Fibroblast of the conjunctiva (primary cell): ENCODE measurements at places on chromosomes 5 and 9.
A peak's percentile ranks its signal among the peaks of the same experiment; 100 is the strongest.

DNA sequence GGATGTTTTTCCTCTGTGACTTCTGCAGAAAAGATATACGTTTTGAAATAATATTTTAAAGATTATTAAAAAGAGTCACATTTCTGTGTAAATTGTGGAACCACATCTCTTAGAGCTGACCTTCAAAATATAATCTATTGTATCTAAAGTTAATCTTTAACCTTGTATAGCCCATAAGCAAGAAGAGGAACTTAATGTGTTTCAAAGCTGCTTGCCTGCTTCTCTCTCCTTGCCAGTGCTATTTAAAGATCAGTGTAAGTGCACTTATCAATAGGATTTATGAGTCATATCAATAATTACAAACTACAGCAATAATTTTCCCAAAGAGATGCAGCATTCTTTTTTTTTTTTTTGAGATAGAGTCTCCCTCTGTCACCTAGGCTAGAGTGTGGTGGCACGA is 29.4 kb upstream of the GDA start:
- no peak for DNase-seq

- DNase-seq = no peak
These were observed 87.6 kb downstream of the ADRB2 start for GRCh38 chr5:148913985-148914431.

- no peak for DNase-seq
These were observed 3.1 kb downstream of the EGR1 start for GRCh38 chr5:138468133-138468965.

DNA sequence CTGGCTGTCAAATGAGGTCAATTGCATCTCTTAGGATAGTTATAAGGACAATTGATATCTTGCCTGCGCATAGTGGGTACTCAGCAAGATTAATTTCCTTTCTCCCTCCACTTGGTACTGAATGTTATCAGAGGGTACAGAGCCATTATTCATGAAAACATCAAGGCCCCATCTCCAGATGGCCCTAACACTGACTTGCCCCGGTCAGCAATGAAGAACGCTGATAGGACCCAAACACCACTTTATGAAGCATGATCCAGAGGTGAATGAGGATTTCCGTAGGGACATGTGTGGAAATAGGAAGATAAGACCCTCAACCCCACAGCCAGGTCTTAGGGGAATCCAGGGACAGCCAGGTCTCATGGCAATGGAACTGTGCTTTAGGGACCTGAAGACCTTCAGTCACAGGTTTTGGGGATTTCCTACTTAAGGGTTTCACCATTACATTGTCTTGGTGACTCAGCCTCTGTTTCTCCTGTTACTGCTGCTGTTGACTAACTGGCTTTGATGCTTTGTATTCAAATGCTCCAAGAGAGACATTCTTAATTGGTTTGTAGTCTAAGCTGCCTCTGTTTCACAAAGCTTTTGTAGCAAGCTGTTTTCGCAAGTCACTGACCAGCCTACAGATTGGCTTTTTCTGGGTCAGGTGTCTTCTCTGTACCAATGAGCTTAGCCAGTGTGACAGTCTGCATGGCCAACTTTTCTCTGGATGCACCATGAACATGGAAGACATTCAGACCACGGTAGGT is 35.3 kb upstream of the IQGAP2 start:
- no peak for DNase-seq

GRCh38 chr5:32790411-32790951 is 79.4 kb downstream of the NPR3 start:
- no peak for DNase-seq

DNA sequence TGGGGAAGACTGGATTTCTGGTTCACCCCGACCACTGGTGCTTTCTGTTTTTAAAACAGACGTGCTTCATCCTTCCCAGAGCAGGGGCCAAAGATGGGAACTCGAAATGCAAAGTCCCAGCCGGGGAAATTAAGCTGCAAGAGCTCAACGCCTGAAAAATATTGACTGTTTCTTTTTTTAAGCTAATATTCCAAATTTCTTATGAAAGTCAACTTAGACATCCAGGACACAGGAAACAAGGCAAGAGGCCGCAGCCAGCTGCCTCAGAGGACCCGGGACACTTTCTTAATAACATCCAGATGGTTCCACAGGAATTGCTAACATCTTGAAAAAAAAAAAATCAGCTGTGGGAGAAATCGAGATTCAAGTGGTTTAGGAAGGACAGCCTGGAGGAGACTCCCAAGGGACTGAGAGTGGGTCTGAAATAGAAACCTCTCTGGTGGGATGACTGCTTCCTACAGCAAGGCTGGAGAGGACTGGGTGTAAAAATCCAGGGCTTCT is 144.9 kb downstream of the FGF1 start:
- DNase-seq = peak; percentile 65

DNA sequence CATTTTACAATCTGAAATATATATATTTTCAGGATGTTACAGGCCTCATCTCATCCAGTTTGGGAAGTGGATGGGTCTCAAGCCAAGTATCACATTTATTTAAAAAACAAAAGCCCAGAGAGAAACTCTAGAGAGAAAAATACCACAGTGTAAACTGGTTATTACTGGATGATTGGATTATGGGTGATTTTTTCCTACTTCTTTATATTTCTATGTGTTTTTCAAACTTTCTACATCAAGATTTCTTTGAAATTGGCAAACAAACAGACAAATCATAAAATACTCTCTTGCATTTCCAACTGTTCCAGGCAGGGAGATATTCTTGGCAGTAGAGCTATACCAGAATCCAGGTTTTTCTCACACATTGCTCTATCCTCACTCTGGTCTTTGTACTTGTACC is 116.0 kb upstream of the SMIM23 start:
- DNase-seq = no peak

DNA sequence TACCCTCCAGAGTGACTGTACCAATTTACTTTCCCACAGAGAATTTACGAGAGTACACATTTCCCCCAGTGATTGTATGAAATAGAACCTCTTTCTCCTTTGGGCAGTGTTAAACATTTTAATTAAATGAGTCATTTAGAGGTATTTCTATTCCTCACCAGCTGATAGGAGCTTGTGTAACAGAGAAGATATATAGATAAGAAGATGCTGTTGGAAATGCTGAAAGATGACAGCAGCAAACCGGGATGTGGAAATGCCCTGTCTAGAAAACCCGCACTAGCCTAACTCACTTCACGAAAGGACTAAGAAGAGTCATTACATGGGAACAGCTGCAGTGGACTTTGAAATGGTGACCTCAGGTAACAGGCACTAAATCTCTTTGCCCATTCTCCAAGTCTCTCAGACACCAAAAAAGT is 68.3 kb downstream of the LPAR1 start:
- DNase-seq = no peak

DNA sequence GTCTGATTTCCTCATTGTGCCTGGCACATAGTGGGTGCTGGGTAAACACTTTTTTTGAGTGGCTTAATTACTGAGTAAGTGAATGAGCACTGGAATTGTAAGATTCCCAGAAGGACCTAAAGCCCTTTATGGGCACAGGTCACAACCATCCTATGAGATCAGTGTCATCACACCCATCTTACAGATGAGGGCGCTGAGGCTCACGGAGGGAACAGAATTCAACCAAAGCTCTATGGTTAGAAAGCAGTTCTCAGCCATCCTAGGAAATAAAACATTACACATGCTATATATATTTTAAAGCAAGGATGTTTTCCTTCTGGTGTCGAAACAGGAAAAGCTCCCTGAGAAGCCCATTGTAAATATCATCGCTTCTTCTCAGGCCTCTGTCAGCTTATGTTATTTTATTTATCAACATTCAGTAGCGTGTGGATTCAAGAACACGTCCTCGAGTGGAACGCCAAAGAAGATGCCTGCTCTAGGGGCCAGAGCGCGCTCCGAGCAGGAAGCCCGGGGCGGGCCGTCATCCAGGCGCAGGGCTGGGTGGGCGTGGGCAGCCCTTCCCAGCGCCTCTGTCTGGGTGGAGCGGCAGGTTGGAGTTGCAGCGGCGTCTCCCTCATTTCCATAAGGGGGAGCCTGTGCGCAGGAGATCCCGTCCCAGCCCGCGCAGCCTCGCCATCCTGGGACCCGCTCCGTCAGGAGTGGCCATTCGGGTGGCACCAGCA is 155.8 kb upstream of the SMIM23 start:
- DNase-seq = peak; percentile 49

GRCh38 chr5:130323804-130324454 is 419.7 kb downstream of the CHSY3 start:
- DNase-seq = no peak

- DNase-seq = no peak
These were observed 1.2 kb upstream of the RUSC2 start for GRCh38 chr9:35488566-35489312.

DNA sequence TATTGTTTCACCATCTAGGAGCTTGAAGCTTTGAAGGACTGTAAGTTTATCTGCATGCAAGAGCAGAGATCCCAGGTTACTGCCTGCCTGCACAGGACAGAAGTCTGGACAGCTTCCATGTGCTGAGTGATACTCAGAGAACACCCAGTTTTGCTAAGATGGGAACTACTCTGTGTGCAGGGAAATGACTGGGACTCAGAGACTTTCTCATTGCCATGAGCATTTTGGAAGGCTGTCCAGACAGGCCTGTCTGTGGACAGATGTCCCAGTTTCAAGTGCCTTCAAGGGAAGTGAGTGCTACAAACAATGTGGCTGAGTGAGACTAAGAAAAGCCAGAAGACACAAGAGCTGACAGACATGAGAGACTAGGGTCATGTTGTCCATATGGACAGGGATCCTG is 19.2 kb upstream of the ZNF131 start:
- DNase-seq = no peak

DNA sequence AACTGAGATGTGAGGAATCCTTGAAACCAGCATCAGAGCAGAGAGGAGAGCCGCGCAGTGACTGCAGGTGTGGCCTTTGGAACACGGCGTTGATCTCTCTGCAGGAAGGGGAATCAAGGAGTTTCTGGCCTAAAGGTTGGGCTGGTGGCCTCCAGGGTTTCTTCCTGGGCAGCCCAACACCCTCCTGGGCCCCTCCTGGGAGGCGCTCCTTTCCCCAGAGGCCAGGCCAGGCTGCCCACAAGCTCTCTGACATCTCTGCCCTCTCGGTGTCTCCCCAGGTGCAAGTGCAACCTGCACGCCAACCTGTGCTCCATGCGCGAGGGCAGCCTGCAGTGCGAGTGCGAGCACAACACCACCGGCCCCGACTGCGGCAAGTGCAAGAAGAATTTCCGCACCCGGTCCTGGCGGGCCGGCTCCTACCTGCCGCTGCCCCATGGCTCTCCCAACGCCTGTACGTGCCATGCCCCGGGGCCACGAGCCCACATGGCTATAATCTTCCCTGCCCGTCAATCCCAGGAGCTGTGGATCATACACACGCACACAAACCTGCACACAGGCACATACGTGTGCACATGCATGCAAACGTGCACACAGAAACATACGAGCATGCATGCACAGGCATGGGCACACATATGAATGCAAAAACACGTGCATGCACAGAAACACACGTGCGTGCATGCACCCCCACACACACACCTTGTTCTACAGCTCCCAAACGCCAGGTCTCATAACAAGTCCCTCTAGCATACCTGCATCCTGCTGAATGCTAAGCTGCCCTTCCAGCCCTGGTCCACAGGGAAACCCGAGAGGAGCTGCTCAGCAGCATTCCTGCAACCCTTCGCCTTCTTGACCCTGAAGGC is 64.9 kb downstream of the NTNG2 start:
- DNase-seq = no peak

- DNase-seq = no peak
These were observed 1045.4 kb downstream of the DTWD2 start for GRCh38 chr5:117942861-117943519.

DNA sequence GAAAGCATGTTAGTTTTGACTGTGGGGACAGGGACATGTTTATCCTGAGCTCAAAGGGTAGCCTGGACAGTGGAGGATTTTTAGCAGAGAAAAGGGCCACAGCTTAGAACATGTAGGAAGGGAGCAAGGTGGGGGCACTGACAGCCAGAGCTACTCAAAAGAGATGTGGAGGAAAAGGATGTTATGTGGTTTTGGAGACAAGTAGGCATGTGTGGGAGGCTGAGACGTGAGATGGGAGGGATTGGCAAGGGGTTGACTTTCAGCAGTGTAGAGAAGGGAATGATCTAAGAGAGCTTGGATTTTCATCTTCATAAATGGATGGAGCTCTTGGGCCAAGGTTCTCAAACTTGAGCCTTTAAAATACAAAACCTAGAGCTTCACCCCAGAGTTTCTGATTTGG is 24.0 kb downstream of the SYK start:
- DNase-seq = no peak

GRCh38 chr5:63794296-63794695 is 167.9 kb downstream of the HTR1A start:
- no peak for DNase-seq

- DNase-seq = no peak
These were observed 6.1 kb downstream of the IL4 start for GRCh38 chr5:132679717-132680380.

- no peak for DNase-seq
These were observed 69.9 kb upstream of the NAA35 start for GRCh38 chr9:85871008-85871407.
